ENCODE measurements at places on chromosomes 7 and 10.

DNA sequence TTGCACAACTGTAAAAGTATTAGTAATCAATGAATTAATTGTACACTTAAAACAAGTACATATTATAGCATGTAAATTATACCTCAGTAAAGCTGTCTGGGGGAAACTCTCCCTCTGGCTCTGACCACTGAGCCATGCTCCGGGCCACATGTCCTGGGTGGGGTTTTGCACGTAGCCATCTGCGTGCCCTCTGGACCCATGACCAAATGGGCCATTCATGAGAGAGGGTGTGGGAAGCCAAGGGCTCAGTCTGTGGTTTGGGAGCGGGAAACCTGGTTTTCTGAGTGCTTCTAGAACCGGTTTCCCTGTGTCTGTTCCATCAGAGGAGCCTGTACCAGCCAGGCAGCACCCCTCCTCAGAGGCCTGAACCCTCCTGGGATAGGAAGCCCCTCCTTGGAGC lies 143.2 kb downstream of the SH3PXD2A start:
- DNase-seq = no peak

DNA sequence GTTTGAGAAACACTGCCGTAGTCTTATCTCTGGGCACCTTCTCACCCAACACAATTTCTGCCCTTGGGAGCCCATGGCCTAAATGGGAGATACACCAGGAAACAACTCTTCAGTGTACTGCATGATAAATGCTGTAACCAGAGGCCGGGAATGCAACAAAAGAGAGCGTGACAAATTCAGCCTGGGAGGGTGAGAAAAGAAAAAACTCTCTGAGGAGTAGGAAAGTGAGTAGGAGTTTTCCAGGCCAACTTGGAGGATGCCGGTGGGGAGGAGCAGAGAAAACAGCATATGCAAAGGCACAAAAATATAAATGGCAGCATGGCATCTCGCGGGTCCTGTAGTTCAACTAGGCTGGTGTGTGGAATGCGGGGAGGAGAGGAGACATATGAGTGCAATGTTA lies 624.5 kb downstream of the PARD3 start:
- no peak for DNase-seq

- no peak for DNase-seq
These were observed 145.2 kb downstream of the PKD1L1 start for GRCh38 chr7:47803025-47803424.

- no peak for DNase-seq
These were observed 200.3 kb upstream of the PPP2R2D start for GRCh38 chr10:131700506-131700905.

DNA sequence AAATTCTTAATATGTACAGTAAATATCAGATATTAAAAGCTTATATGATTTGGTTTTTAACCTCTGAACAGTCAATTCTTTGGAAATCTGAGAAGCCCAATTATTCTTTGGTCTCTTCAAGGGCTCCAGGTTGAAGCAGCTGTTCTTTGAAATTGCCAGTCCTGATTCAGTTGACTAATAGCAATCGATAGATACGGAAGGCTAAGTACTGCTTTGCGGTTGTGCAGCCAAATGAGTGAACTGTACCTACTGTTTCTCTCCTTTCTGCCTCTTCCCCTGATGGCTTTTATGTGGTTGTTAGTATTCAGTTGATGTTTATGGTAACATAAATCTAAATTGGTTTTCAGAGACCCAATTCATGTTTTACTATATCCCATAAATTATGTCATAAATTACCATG lies 103.1 kb upstream of the RPA3 start:
- no peak for DNase-seq

DNA sequence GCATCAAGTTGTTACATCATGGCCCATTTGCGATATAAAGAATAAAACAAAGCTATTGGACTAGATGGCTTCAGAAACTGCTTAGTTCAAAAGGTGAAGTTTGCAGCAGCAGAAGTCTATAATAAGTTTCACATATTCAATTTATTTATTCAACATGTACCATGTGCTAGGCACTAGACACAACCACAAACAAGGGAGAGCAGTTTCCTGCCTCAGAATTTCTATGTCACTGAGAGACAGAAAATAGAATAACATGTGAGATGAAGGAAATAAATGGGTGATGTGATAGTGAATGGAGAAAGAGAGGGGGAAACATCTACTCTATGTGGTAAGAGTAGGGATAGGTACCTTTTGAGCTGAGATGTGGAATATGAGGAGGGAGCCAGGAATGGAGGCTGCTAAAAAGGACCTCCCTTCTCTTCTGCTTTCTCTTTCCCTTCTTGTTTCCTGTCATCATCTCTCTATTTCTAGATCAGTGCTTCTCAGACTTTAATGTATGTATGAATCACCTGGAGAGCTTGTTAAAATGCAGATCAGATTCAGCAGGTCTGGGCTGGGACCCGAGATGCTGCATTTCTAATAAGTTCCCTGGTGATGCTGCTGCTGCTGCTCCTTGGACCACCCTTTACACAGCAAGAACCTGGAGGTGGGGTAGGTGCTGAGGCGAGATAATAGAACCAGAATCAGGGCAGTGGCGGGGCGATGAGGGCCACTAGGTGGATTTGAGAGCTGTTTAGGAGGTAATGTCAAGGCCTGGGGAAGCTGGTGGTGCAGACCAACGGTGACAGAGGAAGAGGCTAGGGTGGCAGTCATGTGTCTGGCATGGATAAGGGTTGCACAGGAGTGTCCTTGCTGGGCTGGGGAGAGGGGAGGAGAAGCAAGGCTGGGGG lies 13.7 kb upstream of the INMT start:
- DNase-seq = no peak

DNA sequence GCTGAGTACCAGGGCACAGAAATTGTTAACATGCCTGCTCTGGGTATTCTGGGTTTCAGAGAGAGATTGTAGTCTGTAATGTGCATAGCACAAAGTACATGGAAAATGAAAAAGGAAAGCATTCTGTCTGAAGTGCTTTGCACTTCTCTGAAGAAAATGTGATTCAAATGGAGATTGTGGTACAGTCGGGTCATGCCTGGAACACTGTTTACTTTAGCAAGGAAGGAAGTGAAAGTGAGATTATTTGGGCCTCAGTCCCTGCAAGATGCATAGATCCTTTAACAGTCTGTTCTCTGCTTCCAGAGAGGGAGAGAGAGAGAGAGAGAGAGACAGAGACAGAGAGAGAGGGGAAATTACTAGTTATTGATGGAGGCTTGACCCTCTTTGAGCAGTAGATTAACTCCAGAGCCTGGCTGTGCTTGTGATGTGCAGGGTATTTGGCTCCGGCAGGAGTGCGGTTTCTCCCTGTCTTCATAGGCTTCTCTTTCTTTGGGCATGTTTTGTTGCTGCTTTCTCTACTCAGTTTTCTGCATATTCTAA lies 5.4 kb downstream of the VWC2 start:
- no peak for DNase-seq

DNA sequence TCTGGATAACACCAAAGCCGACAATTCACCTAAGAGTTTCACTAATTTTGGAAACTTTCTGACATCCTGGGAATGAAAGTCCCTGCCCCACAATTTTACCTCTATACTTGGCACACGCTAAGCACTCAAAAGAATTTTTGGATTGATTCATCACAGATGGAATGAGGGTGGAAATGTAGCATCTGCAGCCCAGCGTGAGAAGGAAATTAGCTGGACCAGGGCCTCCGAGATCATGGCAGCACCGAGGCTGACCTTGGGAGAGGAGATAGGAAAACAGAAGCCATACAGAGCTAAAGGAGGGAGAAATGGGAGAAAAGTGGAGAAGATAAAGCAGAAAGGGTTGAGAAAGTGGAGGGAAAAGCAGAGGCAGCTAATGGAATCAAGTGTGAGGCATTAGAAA lies 606.6 kb upstream of the DPP6 start:
- no peak for DNase-seq

GRCh38 chr7:120028636-120029035 lies 244.3 kb upstream of the KCND2 start:
- peak; percentile 85 for DNase-seq

DNA sequence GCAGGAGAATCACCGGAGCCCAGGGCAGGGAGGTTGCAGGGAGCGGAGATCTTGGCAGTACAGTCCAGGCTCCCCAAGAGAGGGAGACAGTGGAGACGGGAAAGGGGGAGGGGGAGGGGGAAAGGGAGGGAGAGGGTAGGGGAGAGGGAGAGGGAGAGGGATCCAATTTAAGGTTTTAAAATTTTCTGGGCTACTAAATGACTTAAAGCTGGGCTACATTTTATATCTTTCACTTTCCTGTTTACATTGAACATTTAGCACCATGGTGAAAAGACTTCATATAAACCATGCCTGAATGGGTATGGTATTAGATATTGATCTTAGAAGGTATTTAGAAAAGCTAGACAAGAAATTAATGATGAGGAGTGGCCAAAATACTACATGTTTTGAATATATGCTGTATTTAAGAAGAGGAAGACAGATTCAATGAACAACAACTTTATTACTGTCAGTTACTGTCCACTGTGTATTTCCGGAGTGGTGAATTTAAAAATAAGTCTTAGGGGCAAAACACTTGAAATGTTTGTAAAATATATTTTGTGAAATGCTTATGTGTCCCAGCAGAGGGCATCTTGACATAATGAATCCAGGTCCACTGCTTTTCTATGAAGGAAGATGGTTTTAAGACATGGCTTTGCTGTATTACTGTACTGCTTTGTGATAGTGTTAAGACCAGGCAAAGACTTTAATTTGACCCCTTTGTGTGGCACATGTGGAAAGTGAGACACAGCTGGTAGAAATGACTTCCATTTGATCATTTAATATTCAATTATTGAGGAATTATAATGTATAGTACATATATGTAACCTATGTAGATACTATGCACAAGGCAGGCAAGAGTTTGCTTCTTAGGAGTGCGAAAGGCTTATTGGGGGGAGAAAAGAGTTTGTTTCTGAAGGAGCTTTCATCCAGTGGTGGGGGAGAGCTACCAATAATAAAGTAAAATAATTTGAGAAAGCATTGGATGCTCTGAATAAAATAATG lies 52.8 kb downstream of the NRF1 start:
- DNase-seq = peak; percentile 70

- DNase-seq = no peak
These were observed 108.9 kb upstream of the FRMD4A start for GRCh38 chr10:14439451-14440259.

- DNase-seq = no peak
These were observed 36.3 kb downstream of the CCM2 start for GRCh38 chr7:45036317-45036716.

Data from fibroblast of skin of right quadriceps (primary cell).